Ammon's horn (tissue), 1 donor: ENCODE measurements at places on chromosomes 6 and 20.

DNA sequence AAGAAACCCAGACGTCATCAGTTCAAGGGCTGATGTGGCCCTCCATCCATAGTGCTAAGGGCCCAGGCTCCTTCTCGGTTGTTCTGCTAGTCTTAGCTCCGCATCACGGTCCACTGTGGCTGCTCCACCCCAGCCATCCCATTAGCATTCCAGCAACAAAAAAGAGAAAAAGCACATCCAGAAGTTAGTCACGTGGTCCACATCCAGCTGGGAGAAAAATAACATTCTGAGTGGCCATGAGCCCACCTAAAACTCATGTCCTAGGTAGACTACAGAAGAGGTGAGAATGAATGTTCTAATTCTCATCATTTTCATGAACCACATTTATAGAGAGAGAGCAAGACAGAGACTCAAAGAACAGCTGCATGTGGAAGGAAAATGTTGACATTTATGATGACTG, 49.4 kb upstream of the TAB2 start:
- DNase-seq = no peak

DNA sequence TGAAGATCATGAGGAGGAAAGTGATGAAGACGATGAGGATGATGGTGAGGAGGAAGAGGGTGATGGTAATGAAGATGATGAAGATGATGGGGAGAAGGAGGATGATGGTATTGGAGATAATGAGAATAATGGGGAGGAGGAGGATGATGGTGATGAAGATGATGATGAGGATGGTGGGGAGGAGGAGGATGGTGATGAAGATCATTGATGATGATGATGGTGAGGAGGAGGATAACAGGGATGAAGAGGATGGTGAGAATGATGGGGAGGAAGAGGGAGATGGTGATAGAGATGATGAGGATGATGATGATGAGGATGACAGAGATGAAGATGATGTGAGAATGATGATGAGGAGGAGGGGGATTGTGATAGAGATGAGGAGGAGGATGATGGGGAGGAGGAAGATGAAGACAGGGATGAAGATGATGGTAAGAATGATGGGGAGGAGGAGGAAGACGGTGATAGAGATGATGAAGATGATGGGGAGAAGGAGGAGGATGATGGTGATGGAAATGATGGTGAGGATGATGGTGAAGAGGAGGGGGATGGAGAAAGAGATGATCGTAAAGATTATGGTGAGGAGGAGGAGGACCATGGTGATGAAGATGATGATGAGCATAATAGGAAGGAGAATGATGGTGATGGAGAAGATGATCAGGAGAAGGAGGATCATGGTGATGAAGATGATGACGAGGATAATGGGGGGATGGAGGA, 273.7 kb downstream of the SMOC2 start:
- DNase-seq = no peak

DNA sequence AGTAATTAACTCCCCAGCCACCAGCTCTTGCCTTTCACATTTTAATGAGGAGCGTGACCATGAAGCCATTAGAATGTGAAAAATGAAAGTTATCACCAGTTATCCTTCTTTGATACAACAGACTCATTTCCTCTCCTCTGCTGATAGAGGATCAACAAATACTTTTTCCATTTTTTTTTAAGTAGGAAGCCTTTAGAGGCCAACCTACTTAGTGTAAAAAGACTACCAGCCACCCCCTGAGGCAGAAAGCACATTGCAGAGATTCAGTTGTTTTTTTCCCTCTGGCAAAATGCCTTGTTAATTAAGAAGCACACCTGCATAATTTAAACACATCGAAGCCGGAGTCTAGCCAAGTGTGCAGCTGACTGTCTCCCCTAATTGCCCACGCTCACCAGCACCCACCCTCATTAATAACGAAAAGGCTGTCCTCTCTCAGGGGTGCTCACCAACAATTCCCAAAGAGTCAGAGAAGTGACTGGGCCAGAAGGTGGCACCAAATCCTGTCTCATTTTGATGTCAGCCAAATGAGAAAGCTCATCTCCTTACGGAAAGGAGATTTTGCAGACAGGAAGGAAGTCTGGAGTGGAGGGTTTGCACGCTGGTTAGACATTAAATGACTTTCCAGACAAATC, 60.9 kb upstream of the MC3R start:
- peak; percentile 55 for DNase-seq

DNA sequence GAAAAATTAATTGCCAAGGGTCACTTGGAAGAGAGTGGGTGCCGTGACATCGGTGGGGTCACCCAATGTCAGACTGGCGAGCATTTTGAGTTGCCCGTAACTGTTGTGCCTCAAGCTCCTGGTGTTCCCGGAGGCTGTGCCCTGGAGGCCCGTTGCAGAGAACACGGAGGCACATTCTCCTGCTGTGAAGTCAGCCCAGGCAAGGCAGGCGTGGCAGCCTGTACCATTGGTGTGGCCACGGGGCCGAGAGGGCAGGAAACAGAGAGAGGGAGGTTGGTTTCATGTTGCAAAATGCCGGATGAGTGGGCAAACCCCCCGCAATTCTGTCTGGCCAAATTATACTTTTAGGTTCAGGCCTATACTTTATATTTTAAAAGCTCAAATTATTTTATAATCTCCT, 81.2 kb downstream of the THBS2 start:
- DNase-seq = no peak

GRCh38 chr20:47676912-47677634, 108.2 kb downstream of the SULF2 start:
- DNase-seq = no peak

DNA sequence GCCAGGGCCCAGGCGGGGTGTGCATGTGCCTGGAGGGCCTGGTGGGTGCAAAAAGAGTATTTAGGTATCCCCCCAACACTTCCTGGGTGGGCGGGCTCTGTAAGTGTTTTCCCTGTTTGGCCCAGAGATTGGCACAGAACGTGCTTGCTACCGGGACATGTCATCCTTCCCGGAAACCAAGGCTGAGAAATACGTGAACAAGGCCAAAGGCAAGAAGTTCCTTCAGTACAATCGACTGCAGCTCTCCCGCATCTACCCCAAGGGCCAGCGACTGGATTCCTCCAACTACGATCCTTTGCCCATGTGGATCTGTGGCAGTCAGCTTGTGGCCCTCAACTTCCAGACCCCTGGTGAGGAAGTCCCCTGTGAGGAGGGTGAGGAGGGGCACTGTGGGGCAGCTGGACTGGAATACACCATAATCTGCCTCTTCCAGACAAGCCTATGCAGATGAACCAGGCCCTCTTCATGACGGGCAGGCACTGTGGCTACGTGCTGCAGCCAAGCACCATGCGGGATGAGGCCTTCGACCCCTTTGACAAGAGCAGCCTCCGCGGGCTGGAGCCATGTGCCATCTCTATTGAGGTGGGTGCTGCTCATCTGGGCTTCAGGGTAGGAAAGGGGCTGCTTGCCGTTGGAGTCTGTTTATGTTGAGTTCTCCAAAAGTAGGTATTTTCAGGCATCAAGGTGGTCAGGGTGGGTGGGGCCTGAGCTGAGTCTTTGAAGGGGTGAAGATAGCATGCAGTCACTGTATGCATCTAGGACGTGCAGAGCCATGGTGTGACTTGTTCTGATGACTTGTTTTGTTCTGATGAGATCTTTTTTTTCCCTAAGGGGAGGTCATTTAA, 35.2 kb downstream of the PLCG1 start:
- DNase-seq = peak; percentile 23

DNA sequence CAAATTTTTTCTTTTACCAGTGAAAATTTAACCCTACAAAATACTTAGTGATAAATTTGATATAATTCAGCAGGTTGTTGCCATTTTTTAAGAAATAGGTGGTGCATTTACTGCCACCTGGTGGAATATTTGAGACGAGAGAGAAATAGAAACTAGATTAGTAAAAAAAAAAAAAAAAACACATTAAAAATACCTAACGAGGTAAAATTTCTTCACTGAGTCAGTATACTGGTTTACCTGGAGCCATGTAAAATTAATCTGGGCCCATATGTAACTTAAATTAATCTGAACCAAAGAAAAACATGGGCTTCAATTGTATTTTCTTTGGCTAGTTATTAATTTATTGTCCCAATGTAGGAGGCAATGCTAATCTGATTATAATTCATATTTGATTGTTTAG, 520.8 kb downstream of the EPM2A start:
- peak; percentile 5 for DNase-seq

GRCh38 chr6:158516098-158516497, 43.8 kb upstream of the TMEM181 start:
- no peak for DNase-seq

DNA sequence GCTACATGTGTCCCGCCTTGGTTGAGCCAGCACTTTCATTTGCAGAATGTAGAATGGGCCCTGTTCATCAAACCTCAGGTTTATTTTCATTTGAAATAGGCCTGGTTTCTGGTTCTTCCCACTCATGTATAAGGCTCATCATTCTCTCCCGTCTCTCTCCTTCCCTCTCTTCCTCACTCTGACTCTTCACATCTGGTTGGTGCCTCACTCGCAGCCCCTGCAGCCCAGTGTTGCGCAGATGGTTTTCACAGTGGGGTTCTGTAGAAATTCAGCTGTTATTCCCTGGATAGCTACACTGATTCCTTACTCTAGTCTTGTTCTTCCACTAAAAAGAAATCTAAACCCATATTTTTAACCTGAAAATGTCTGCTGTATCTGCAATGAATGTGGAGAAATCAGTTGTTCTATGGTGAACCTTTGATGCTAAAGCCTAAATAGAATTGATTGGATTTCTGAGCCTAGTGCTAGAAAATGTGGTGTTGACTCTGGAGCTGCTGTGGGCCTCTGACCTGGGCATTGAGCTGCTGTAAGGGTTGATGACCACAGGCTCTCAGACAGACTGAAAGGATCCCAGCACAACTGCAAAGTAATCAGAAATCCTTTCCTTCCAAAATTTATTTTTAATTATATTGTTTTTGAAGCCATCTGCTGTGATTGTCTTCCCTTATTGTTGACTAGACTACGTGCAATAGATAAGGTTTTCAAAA, 150.3 kb downstream of the TMEM242 start:
- DNase-seq = no peak

GRCh38 chr6:158322724-158323560, 10.7 kb downstream of the TULP4 start:
- DNase-seq = no peak

GRCh38 chr20:16054985-16055384, 518.3 kb downstream of the KIF16B start:
- no peak for DNase-seq

- no peak for DNase-seq
Measured at GRCh38 chr6:133816171-133816570, 72.7 kb upstream of the TCF21 start.

DNA sequence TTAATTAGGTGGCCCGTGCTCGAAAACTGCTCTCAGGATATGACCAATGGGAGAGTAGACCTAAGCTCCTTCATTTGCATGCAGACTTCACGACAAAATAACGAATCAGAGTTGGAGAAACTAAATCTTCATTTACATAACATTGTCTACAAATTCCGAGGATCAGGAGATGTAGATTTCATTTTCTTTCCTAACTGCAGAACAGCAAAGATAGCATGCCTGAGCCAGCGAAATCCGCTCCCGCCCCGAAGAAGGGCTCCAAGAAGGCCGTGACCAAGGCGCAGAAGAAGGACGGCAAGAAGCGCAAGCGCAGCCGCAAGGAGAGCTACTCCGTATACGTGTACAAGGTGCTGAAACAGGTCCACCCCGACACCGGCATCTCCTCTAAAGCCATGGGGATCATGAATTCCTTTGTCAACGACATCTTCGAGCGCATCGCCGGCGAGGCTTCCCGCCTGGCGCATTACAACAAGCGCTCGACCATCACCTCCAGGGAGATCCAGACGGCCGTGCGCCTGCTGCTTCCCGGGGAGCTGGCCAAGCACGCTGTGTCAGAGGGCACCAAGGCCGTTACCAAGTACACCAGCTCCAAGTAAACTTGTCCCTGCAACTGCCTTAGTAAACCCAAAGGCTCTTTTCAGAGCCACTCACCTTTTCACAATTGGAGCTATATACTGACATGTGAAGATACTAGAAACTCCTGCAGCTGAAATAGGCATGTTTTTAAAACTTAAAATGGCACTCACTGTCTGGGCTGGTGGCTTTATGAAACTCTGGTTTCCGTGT, 96.5 kb downstream of the HFE start:
- DNase-seq = peak; percentile 89

GRCh38 chr6:44132476-44132875, 5.1 kb downstream of the TMEM63B start:
- no peak for DNase-seq

DNA sequence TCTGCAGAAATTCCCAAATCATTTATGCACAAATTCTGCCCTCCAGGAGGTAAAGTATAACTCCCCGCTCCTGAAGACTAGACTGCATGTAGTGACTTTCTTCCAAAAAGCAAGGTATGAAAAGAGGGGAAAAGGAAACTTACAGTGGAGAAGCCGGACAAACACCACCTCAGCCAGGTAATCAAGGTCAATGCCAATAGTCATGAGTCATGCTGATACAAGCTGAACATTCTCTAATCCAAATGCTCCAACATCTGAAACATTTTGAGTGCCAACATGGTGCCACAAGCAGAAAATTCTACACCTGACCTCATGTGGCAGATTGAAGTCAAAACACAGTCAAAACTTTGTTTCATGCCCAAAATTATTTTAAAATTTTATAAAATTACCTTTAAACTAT, 165.6 kb downstream of the FOXA2 start:
- DNase-seq = no peak

GRCh38 chr6:91634791-91635190, 1047.9 kb upstream of the MAP3K7 start:
- no peak for DNase-seq

- no peak for DNase-seq
Measured at GRCh38 chr6:18216411-18216810, 47.9 kb downstream of the DEK start.

DNA sequence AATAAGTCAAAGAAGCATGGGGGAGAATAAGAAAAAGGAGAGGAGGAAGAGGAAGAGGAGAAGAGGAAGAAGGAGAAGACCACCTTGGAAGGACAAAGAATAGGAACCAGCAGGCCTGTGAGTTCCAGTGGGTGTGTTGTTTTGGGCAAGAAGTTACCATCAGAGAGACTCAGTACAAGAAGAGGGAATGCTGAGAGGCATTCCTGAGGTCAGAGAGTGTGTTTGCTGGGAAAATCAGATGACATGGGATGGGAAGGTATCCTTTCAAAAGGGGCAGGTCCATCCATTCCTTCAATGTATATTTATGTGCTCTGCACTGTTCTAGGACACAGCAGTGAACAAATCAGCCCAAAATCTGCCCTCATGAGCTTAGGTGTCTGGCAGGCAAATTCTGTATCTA, 40.5 kb upstream of the PRIM2 start:
- no peak for DNase-seq

GRCh38 chr20:50635676-50636600, 55.4 kb downstream of the RIPOR3 start:
- no peak for DNase-seq

DNA sequence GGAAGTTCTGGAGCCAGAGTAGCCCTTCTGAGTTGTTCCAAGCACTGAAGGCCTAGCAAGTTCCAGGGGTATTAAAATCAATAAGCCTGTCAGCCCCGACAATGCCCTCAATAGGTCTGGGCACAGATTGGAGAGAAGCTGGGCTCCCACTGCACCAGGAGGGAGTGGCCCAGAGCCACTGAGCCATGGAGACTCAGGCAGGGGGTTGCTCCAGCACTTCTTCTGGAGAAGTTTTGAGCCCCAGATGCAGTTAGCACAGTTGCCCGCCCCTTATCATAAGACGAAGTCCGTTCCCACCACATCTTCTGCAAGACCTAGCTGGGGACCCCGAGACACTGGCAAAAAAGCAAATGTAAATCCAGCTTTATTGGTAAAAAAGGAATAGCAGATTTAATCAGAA, 13.0 kb downstream of the DEFB132 start:
- no peak for DNase-seq
